ENCODE measurements at places on chromosomes 7 and 10. TPM values are rescaled to one million over a fixed set of nuclear protein-coding genes. Genes with fewer than 3 reads are reported as not detected.

ATOH7 gene
- not detected for polyA plus RNA-seq

MRLN gene
- not detected for polyA plus RNA-seq

SOSTDC1 gene
- not detected for polyA plus RNA-seq

SUN3 gene
- polyA plus RNA-seq: not detected

OGDHL gene
- not detected for polyA plus RNA-seq

ANKRD61 gene
- polyA plus RNA-seq: not detected

NKX6-2 gene
- not detected for polyA plus RNA-seq

CYP3A5 gene
- not detected for polyA plus RNA-seq

SYNPO2L gene
- polyA plus RNA-seq: not detected

VWDE gene
- 0.11 TPM for polyA plus RNA-seq

ELN gene
- polyA plus RNA-seq: not detected

AKR1E2 gene
- polyA plus RNA-seq: not detected

ASB15 gene
- polyA plus RNA-seq: not detected

GRCh38 chr7:33195264-33195663 is 65.9 kb downstream of the BBS9 start:
- no peak for DNase-seq

DNA sequence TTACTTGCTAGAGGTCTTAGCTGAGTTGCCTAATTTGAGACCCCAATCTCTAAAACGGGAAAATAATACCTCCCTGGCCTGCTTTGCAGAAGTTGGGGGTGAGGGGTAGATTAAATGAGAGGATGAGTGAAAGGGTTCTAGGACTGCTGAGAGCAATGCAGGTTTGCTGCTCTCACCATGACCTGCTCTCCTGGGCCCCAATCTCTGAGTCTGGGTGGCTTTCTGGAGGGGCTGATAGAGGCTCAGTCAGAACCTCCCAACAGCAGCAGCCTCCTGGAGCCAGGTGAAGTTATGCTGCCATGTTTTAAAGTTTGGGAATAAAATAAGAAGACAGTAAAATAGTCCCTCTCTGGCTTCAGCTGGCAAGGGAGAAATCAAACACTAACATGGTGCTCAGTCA is 7.3 kb downstream of the UROS start:
- DNase-seq: no peak

- no peak for DNase-seq
Observed at GRCh38 chr7:106029451-106029850, 66.4 kb downstream of the CDHR3 start.

DNA sequence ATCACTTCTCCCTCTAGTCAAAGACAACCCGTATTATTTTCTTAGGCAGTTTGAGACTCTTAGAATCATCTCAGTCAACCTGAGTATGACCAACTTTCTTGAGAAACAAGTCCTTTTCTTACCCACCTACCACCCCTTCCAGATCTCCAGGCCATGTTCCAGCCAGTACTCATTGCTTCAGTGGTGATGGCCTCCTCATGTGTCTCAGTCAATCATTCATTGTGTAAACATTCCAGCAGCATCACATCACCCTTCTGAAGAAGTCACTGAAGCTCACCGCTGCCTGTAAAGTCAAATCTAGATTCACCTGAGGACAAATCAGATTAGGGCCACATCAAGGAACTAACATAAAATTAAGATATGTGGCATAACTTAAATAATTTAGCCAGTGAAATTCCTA is 467.2 kb upstream of the NRP1 start:
- no peak for DNase-seq

- no peak for DNase-seq
Observed at GRCh38 chr10:29627201-29628132, 7.3 kb downstream of the SVIL start.

DNA sequence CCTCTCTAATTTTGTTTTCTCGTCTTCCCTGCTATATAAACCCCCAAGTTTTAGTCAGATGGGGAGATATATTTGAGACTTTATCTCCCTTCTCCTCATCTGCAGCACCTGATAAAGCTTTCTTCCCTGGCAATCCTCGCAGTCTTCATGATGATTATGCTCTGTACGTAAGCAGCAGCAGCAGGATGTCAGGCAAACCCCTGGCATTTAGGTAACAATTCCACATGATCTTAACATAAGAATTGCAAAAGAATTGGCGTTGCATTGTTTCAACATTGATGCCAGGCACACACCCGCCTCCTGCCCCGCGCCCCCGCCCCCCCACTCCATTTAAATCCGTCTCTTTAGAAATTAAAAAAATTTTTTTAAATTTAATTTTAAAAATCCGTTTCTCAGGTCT is 6.1 kb downstream of the PKD1L1 start:
- no peak for DNase-seq

DNA sequence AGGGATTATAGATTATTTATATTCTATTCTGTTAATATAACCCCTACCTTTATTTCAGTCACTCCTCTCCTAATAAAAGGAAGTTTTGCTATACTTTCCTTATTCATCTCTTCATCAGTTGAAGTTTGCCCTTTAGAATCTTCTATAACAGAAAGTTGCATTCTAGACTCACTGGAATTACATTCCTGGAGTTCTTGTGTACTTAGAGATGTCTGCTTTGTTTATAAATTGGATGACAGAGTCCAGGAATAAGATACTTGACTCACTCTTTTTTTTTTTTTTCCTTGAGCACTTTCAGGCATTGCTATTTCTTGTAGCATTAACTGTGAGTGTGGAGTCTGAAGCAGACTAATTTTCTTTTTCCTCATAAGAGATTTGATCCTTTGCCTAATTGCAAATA is 640.8 kb downstream of the XPNPEP1 start:
- no peak for DNase-seq

DNA sequence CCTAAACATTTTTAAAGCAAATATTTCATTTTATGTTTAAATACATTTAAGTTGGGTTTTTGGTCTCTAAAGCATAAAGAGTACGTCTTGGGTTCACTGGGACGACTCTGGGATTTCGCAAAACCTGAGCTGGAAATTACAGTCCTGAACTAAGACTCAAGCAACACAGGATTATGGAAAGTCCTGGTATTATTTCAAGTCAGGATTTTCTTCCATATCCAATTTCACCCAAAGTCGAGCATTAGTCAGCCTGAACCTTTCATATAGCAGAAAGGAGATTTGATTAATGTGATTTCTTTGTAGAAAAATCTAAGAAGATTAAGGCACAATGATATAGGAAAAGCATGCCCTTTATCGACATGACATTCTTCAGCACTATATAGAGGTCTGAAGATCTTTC is 100.0 kb downstream of the MTERF1 start:
- no peak for DNase-seq

- no peak for DNase-seq
Observed at GRCh38 chr7:98249106-98249505, 2.9 kb downstream of the TECPR1 start.

DNA sequence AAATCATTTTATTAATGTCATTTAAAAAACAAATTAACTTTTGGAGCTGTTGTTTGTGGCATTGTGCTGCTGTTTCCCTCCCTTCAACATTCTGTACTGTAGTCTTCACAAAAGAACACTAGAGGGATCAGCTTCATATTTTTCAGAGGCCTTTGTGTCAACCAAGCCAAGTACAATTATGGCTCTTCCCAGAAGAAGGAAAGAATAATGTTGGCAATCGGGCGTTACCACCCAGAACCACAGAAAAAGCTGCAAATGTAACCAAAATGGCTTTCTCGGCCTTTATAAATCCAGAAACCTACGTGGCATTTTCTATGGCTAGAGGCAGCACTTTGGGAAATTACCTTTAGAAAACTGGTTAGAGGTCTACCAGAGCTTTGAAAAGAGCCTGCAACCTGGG is 98.8 kb upstream of the COL1A2 start:
- DNase-seq: no peak

- DNase-seq: no peak
Observed at GRCh38 chr10:103872137-103872931, 17.0 kb upstream of the SH3PXD2A start.

GRCh38 chr10:89175816-89176215 is 31.3 kb downstream of the CH25H start:
- no peak for DNase-seq

DNA sequence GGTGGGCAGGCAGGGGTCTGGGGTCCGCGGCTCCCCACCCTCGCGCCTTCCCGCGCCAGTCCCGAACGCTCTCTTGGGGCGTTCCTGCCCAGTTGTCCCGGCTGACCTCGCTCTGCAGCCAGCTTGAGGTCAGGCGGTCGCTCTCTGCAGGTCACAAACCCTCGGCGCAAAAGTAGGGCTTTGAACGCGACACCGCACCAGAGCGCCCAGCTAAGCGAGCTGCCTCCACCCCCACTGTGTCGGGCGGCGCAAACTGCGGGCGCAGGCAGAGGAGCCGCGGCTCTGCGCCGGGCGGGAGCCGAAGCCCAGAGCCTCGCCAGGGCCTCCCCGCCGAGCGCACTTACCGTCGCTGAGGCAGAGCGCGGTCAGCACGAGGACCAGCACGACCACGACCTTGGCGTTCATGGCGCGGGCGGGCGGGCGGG is 284 bp downstream of the CXCL12 start:
- no peak for DNase-seq

- DNase-seq: no peak
Observed at GRCh38 chr10:49668684-49669083, 10.8 kb upstream of the C10orf53 start.

GRCh38 chr7:1709900-1710299 is 39.8 kb downstream of the ELFN1 start:
- DNase-seq: no peak

- no peak for DNase-seq
Observed at GRCh38 chr7:36547416-36547815, 157.8 kb downstream of the ANLN start.

DNA sequence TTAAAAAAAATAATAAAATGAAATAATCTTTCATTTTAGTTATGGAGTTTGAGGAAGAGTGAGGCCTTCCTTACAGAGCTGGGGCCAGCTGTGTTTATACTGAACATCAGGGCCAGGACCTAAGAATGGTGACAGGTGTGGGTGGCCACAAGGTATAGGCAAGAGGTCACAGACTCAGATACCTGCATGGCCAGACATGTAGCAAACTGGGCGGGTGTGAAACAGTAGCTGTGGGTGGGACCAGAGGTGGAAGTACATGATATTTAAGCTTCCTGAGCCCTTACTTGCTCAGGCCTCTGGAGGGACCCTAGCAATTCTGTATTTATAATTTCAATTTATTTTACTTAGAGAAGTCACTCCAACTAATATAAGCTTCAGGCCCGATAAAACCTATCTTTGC is 27.7 kb upstream of the CAMK1D start:
- no peak for DNase-seq

- DNase-seq: no peak
Observed at GRCh38 chr7:3432911-3433310, 131.9 kb downstream of the SDK1 start.

DNA sequence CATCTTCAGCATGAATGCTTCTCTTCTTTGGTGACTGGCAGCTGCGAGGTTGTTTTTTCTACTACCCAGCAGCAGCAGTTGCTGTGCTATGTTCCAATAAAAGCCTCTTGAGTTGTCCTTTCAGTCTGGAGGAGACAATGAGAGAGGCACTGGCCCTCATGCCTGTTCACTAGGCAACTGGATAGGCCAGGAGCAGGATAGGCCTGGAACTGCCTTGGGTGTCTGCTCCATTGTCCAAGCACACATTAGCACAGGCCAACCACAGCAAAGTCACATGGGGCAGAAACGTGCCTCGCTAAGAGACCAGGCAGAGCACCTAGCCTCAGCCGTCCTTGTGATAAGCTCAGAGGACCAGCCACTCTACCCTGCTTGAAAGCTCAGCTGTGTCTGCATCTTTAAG is 76.9 kb upstream of the PDCD4 start:
- no peak for DNase-seq

DNA sequence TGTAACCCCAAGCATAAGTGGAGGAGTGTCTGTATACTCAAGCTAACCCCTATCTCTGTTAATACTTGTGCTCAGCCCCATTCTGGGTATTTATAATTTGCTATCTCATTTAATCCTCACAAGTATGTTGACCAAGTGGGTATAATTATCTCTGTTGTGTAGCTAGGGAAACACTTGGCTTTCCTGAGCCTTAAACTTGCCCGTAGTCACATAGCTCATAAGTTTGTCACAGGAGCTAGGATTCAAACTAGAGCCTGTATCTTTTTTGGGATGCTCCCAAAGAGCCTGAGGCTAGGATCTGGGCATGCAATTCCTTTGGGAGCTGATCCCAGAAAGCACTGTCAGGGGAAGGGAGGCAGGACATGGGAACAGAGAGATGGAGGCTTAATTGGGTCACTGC is 377.4 kb downstream of the GALNT17 start:
- no peak for DNase-seq

GRCh38 chr7:26443751-26444150 is 152.1 kb downstream of the SNX10 start:
- DNase-seq: no peak

- DNase-seq: no peak
Observed at GRCh38 chr7:88866265-88866863, 70.8 kb upstream of the TEX47 start.

DNA sequence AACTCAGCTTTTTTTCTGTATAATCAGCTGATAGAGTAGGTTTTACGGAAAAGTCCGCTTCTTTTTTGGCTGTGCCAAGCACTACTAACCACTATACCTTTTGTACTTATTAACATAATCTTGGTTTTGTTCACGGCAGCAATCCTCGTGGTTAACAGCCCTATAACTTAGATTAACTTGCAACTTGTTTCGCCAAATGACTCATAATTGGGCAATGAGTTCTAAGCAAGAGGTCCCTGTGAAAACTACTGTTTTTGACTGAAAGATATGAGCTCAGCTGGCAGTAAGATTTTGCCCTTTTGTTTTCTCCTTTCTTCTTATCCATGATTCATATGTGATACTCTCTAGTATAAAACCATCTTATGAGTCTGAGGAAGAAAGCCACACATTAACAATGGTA is 345.0 kb upstream of the PCDH15 start:
- DNase-seq: no peak

DNA sequence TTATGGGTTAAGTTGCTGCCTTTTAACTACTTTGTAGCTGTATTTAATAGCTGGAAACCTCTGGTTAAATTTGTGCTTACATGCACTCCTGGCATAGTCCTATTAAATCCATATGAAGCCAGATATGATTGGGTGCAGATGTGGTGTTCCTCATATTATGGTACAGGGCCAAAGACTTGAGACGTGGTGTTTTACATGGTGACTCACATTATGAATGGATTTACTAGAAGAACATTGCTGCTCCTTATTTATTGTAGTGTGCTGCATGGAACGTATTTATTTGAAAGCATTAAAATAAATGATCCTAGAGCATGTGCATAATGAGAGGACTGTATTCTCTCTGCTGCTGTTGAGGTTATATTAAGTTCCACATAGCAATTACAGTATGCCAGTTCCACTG is 224.1 kb downstream of the SLC25A13 start:
- no peak for DNase-seq

DNA sequence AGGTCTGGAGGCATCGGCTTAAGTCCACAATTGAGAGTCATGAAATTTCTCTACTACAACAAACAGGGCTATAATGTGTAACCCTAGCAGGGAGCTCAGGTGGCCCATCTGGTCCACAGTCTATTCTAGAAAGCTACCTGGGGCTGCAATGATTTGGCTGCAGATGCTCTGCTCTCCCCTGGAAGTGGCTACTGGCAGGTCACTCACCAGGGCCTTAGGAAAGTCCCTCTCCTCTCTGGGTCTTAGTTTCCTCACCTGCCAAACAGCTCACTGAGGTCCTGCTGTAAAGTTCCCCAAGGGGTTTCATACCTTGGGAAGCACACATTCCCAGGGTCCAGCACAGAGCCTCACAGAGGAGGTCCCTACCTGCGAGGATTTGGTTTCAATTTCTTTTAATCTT is 2.5 kb downstream of the IGFBP3 start:
- no peak for DNase-seq

GRCh38 chr7:29853072-29853471 is 46.8 kb downstream of the WIPF3 start:
- no peak for DNase-seq

GRCh38 chr10:104613406-104613805 is 27.7 kb upstream of the SORCS3 start:
- DNase-seq: no peak

GRCh38 chr10:106636766-106637491 is 527.6 kb downstream of the SORCS1 start:
- DNase-seq: no peak

All from immature natural killer cell (primary cell).